Fibroblast of lung (primary cell): ENCODE measurements at places on chromosomes 3 and 15.

DNA sequence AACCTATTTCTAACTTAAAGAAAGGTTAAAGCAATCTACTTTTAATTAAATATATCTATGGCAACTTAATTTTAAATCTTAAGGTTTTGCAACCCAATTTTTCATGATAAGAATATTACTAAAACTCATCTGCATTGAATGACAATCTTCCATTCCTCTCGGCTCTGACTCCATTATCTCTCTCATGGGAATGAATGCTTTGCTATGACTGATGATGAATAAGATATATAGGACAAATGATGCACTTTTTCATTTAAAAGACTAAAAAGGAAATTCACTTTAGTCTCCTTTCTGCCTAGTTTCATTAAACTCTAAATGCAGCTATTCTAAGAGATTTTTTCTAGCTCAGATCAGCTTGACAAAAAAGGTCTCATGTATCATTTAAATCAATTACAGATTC, 68.7 kb downstream of the GBE1 start:
- DNase-seq = no peak

- DNase-seq = no peak
Measured at GRCh38 chr15:57504599-57504940, 87.1 kb upstream of the MYZAP start.

DNA sequence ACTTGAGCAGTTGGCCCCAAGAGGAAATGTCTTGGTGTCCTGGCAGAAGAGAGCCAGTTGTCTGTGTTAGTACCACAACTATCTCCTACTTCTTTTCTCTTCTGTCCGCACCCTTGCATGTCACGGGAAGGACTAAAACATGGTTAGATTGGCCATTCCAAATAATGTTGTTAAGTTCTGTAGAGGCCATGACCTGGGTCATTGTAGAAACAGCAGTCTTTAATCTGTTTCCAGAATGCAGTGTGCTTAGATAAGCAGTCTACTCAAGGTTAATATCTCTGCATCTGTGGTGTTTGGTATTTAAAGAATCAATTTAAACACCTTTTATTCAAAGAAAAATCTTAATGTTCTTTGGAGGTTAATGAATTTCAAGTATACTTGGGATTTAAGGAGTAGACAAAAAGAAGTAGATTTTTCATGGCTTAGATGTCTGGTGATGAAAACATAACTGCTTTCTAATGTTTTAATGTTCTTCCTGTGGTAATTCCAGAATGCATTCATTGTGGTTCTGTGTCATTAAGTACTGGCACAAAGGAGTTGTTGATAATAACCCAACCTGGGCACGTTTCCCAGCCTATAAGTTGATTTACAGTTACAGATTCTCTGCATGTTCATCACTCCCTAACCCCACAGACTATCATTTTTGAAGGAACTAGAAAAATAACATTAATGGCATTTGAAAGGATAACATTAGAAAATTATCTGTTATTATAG, 58.9 kb downstream of the TMEM108 start:
- DNase-seq = peak; percentile 77

GRCh38 chr15:39828374-39828931, 45.8 kb upstream of the FSIP1 start:
- peak; percentile 75 for DNase-seq

DNA sequence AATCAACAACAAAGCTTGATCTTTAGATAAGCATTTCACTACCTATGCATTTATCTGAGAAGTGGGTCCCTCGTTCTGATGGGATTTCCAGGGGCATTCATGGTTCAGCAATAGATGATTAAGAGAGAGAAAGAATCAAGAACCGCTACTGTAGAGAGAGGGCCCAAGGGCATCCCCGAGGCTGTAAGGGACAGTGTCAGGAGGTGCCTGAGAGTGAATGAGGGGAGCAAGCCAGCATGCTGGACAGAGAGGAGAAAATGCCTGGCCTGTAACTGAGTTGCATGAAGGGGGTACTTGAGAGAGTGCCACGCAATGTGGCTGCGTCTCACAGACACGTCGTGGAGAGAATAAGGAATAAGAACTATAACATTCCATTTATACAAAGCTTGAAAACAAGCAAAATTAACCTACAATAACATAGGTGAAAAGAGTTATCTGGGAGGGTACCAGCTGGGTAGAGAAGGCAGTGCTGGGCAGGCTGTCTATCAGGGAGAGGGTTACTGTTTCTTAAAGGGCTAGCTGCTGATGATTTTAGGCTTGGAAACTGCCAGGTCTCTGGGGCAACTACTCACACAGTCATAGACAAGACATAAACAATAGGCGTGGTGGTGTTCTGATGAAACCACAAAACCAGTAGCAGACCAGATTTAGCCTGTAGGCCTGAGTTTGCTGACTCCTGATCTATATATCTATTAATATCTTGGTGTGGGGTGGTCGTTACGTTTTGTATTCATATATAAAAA, 374.6 kb upstream of the CFAP20DC start:
- peak; percentile 90 for DNase-seq

DNA sequence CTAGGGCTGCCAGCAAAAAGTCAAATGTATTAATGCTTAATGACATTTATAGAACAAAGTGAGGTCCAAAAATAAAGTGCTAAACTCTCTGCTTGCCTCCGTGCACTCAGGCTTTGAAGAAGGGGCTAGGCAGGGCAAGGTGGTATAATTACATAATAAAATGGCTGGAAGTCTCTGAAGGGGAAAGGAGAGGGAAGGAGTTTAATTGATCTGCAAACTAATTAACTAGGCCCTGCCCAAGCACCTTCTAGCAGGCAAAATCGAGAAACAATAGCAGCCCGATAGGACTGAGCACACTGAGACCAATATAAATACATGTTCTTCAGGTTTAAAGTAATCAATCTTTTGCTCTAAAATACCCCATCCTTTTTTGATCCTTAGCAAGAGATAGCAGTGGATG, 13.0 kb downstream of the DIS3L start:
- DNase-seq = no peak

DNA sequence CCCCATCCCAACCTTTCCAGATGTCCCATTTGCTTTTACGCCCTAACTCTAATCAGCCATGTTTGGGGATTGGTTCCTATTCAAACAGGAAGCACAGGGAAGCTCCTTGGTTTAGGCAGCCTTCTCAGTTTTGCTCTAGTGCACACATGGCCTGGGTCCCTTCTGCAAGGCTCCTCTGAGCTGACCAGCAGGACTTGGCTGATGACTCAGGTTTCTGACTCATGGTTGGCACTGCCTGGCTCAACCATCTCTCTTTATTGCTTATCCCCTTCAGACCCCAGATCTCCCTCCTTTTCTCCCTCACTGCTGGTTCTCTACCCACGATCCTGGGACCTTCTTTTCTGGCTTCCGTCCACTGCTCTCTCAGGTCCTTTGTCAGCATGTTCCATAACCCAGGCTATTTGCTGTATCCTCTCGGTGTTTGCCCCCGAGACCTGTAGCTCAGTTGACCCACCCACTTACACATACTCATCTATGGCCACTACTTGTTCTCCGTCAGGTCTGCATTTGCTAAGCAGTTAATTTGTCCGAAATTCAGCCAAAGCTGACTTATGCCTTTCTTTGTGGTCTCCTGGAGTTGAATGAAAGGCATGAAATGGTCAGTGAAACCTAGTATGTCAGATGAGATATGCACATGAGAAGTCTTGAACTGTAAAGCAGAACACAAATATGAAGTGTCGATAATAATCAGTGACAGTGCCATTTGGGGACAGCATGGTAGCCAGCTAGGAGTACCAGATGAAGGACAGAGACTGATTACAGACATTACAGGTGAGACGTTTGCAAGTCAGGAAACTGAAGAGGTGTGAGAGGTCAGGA, 323.5 kb upstream of the ROPN1 start:
- DNase-seq = peak; percentile 74

GRCh38 chr15:38535491-38536200, 29.0 kb downstream of the RASGRP1 start:
- peak; percentile 52 for DNase-seq

DNA sequence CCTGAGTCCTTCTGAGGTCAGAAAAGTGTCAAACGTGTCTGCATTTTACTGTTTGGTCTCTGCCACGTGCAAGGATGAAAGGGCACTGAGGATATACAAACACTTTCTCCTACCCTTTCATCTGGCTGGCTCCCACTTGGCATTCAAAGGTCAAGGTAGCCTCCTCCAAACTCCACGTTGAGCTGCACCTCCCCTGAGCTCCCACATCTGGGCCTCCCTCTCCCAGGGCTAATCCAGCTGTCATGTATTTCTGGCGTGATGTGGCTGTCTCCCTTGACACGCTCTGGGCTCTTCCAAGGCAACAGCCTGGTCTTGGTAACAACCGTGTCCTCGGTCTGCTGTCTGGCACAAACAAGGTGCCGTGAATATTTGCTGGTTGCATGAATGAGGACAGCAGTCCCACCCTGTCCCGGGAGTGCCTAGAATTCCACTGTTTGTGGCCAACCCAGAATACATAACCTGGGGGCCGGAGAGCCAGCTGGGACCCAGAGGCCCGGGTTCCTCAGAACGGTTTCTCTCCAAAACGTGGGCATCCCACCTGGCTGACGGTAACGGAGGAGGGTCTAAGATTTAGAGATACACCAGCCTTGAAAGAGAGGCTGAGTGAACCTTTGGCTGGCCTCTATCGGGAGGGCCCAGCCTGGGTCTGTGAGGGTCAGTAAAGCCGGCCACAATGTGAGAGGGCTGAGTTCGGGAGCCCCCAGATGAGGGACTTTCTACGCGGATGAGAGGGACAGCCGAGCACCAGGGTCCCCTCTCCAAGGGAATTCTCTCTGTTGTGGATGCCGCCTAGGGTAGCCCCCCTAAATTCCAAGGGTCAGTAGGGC, 767 bp downstream of the GLT8D1 start:
- DNase-seq = peak; percentile 36

- no peak for DNase-seq
Measured at GRCh38 chr3:157078811-157079185, 81.1 kb downstream of the CCNL1 start.

DNA sequence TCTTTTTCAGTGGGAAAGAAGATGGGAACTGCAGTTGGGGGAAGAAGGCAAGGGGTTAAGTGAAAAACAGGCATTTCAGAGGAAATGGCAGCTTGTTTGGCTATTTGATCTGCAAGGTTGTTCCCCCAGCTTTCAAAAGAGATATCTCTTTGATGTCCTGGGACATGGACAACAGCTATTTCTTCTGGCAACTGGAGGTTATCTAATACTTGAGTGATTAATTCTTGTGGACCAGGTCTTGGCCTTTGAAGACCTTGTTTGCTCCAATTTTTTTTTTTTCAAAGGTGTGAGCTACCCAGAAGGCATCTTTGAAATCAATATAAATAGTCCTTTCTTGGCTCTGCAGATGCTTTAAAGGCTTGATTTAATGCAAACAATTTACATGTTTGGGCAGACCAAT, 51.5 kb downstream of the KATNBL1 start:
- DNase-seq = no peak

GRCh38 chr3:172268868-172269267, 179.4 kb downstream of the GHSR start:
- DNase-seq = no peak

GRCh38 chr3:101091489-101091888, 98.3 kb upstream of the ABI3BP start:
- peak; percentile 44 for DNase-seq

DNA sequence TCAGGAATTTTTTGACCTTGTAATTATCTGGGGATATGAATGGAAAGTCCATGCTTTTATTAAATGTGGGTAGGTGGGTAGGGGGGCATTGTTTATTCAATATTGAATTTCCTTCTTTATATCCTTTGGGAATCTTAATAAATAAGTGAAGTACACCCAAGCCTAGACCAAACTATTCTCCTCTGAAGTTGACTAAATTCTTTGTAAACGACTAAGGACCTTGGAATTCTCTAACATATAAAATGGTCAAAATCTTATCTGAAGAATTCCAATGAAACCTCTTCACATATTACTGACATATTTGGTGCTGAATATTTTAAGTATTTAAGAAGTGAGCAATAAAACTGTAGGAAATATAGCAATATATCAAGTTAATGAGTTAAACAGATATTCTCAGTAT, 1432.1 kb upstream of the GBE1 start:
- peak; percentile 73 for DNase-seq

DNA sequence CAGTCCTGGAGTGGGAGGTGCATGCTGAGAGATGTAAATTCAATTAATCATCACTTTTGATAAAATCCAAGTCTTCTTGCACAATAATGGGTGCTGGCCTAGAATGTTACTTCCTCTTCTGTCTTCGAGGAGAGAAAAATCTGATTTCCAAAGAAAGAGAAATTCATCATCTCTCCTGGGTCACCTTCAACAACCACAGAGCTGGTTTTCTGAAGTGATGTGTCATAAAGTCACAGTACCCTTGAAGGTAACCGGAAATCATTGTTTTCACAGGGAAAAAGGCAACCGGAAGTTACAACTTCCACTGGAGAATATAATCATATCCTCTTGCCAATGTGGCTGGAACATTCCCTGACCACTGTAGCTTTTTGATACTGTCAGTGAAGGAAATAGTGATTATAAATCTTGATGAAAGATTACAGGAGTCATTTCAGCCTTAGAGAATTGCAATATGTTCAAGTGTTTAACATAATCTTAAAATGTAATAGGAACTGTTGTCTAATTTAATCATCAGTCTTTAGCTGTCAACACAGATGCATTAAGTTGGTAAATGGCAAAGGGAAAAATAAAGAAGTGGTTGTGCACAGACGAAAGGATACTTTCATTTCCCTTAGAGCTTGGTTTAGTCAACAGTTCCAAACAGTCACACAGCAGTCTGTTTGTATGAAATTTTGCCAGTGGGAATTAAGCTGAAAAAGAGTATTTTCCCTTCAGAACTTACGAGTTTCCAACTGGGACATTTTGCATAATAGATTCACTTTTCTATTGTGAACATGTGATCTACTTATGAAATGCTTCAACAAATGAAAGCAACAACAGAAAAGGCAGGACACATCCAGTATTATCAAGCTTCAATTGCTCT, 106.5 kb upstream of the SLC4A7 start:
- DNase-seq = peak; percentile 33

GRCh38 chr15:57884936-57885335, 178.4 kb downstream of the POLR2M start:
- DNase-seq = no peak

DNA sequence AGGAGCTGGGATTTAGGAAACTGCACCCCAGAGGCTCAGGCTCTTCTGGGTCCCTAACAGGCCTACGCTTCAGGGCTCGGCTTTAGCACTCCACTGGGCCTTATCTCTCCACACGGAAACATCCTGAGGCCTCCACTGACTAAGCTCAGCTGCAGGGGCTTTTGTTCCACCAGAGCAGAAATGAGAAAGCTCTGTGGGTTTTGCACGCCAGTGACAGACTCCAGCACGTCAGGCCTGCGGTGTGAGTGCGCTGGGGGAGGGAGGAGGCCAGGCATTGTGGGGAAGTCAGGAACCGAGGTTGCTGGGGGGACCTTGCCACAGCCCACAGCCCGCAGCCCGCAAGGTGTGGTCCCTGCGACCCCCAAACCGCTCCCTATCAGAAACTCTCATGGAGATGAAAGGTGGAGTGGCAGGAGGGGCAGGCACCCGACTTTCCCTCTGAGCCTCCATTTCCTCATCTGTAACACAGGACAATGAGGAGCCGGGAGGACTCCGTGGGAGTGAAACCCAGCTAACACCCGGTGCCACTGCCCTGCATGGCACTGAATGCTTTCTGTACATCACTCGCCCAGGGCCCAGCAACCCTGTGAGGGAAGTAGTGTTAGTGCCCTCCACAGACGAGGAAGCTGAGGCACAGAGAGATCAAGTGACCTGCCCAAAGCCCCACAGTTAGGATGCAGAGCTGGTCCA, 106.5 kb downstream of the TPRA1 start:
- DNase-seq = no peak
